ENCODE measurements at places on chromosomes 3 and 15.

GRCh38 chr3:43212914-43213611, 73.3 kb upstream of the SNRK start:
- no peak for DNase-seq

DNA sequence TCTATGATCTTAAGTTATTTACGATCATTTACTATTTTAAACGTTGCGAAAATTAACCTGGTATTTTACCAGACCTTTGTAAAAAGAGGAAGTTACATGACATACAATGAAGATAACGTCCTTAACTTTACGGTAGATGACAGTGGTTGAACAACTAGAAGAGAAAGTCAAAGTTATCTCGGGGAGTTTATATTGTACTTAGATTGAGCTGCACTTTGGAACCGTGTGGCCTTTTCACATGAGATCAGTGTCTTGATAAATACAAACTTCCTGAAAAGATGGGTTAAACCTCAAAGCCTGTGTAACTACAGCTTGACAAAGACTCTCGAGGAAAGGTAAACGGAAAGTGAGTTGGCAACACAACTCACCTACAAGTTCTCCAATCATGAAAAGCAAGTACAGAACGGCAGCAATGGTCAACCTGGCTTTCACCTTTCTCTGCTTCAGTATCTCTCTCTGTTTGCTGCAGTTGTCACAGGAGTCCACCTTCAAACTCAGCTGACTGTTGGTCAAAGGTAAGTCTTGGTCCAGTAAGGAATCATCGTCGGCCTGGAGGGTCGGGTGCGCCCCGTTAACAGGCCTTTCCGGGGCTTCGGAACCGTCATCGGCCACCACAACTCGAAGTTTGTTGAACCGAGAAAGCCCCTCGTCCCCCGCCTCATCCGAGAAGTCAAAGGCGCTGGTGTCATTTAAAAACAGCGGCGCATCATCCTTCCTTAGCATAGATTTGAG, 793 bp downstream of the SLC30A4 start:
- no peak for DNase-seq

- no peak for DNase-seq
These were observed 120.3 kb downstream of the FMN1 start for GRCh38 chr15:33074212-33074611.

DNA sequence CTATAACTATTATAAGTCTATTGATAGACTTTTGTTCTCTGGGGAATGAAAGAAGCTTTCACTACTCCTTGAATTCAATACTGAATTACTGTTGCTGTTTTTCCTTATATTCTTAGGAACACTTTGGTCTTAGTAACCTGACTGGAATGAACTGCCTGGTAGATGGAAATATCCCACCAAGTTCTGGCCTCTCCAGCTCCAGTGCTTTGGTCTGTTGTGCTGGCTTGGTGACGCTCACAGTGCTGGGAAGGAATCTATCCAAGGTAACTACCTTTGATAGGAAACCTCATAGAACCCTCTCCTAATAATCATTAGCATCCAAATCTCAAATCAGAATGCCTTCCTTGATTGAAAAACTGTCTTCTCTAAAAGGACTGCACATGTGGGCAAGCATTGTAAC, 69.1 kb downstream of the GALK2 start:
- no peak for DNase-seq

DNA sequence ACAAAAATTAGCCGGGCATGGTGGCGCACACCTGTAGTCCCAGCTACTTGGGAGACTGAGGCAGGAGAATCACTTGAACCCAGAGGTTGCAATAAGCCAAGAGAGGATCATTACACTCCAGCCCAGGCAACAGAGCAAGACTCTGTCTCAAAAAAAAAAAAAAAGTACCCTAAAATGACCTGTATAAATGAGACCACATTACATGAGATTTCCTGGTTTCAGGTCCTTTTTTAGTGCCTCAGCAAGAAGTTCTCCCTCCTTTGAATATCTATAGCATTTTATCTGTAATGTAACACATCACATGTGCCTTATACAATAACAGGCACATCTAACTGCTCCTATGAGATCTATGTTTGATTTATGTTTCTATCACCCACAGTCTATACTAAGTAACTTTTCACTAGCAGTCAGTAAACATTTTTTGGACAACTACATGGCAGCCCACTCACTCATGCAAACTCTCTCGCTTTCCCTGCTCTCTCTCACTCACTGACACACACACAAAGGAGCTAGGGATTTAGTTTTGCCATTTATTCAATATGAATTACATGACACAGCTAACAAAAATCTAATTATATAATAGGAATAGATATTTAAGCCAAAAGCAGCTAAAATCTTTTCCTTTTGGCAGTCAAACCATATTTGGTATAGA, 34.1 kb downstream of the ADAM10 start:
- DNase-seq: no peak

GRCh38 chr3:52372822-52373504, 56.8 kb downstream of the DNAH1 start:
- DNase-seq: no peak

GRCh38 chr3:147483578-147483977, 74.4 kb downstream of the ZIC1 start:
- no peak for DNase-seq

DNA sequence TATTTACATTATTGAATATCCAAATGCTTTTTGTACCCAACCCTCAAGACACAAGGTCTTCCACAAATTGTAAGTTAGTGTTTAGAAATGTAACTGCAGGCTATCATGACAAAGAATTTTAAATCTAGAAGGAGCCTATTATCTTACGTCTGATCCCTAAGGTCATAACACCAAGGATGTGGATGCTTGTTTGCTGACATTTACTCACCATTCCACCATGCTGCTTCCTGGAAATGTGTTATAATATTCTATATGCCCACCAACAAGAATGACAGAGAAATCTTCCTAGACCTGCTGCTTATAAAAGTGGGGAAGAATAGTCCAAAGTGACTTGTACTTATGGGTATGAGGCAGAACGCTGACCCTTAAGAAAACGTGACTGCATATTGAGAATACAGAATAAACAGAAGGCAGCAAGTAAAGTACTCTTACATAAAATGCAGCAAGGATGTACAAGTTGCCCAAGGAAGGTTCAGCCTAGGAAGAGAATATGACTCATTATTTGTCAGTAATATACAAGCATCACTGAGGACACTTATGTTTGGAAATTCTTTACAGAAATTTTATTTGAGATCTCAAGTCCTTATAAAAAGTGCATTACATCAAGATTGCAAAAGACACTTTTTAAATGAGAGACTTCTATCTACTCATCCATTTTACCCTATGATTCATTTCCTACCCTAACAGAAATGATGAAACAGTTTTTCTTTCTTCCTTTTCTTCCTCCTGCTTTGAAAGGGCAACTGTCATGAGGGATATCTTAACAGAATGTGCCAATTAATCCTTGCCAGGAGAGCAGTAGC, 59.6 kb downstream of the ESYT3 start:
- no peak for DNase-seq

Data from NT2/D1 (cell line).